ENCODE measurements at places on chromosomes 5 and 9.

DNA sequence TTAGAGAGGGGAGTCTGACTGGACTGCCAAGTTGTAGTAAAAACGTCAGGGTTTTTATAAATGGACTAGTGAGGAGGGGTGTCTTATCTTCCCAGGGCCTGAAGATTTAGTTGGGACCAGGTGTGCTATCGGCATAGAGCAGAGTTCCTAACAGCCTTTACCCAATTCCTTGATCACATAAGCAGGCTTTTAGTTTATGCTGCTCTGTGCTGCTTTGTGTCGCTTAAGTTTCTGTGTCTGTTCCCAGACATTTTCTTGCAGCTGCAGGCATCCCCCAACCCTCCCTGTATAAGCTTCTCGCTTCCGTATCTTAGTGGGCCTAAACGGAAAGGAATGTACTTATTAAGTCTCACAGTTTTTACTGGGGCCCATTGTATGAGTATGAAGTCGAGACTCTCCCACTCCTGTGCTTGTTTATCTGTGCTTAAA, 2.6 kb upstream of the SMC5 start:
- peak; percentile 73 for DNase-seq

- DNase-seq = no peak
Measured at GRCh38 chr5:151014680-151015343, 5.6 kb upstream of the GPX3 start.

DNA sequence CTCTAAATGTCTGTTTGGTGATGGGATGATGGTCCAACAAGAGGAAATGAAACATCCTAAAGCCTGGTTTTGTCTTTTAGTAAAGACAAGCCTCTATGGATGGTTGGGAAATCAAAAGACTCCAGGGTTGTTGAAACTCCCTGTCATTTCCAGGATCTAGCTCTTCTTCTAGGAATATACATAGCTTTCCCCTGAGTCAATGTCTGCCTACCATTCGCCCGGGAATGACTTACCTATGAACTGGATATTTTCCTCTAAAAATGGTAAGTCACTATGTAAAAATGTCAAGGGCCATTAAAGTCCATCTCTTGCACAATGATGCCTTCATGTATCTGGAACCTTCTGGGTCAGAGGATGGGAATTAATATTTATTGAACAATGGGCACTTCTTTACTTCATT, 11.1 kb upstream of the KIF12 start:
- peak; percentile 73 for DNase-seq

- peak; percentile 62 for DNase-seq
Measured at GRCh38 chr5:142655339-142656267, 30.3 kb downstream of the FGF1 start.

DNA sequence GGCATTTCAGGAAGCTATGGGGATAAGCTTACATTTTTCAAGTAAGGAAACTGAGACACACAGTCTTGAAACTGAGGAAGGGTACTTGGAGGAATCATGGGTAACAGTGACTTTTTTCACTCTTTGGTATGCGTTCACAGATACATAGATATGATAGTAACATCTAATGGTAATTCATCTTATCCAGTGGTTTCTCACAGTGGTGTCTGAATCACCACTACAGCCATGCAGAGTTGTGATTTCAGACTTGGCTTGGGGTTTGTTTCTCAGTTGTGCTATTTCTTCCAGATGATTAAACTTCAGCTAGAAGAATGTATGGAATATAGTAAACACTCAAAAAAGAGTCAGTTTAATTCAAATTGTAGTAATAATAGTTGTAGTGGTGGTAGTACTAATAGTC, 239.1 kb upstream of the NUDT12 start:
- no peak for DNase-seq

DNA sequence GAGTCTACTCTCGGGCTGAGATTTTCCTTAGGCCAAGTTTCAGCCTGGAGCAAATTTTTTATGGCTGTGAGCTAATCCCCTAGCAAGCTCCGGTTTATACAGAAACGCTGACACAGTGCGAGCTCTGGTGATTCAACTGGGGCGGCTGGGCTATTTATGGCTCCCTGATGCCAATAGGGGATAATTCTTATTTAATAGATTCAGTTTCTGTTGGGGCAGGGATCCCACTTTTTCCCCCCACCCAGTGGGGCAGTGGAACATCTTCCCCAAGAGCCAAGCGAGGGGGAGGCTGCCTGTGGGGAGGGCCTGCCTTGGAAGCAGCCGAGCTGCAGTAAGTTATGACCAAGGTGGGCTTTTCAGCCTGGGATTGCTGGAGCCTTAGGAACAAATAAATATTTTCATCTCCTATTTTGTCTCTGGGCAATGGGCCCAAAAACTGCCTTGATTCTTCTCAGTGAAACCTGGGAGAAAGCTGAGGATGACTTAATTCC, 129.1 kb downstream of the MACROH2A1 start:
- peak; percentile 75 for DNase-seq

DNA sequence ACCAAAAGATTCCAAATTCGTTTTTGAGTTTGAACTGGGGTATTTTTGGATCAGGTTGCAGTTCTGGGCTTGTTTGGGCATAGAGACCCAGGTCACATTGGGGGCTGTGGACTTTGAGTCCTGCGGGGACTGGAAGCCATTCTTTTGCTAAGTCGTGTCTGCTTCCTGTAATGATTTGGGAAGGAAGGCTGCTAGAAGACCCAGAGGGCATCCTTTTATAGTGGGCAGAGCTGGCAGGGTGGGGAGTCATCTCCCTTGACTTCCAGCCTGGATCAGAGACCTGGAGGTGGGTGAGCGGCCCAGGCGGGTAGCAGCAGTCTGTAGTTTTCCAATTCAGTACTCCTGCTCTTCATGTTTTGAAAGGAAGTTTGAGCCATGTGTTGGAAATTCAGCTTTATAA, 11.3 kb downstream of the ZNF618 start:
- no peak for DNase-seq

- DNase-seq = peak; percentile 60
Measured at GRCh38 chr9:134407121-134407779, 81.0 kb downstream of the RXRA start.

DNA sequence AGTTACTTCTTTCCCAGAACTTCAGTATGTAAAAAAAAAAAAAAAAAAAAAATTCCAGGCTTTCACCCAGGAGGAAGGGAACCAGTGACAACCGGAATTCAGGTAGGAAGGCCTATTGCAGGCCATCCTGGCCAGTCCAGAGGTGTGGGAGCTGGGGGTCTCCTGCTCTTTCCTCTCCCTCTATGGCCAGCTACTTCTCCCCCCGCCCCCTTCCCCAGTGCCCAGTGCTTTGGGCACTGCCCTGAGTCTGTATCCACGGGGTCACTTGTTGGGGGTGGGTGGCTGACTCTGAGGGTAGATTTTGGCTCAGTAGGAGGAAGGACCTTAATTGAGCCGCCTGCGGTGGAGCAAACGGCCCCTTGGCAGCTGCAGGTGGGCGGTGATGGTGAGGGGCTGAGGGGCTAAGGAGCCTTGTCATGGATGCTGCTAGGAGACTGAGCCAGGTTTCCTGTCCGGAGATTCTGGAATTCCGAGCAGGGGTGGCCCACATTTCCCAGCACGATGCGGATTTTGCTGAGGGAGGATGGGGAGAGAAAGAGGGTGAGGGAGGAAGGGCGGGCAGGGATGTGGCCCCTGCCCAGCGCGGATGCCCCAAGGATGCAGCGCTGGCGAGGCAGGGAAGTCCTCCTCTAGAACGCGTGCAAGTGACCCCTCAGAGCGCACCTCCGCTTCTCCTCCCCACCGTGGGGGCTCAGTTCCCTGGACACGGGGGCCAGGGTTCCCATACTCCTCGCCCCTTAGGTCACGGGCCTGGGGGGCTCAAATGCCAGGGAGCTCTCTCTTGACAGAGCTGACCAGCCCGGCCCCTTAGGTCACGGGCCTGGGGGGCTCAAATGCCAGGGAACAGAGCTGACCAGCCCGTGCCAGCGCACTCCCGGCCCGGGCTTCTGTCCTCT, 1.2 kb upstream of the PHF2 start:
- DNase-seq = no peak

- no peak for DNase-seq
Measured at GRCh38 chr5:58314356-58315210, 145.3 kb downstream of the PLK2 start.

- DNase-seq = no peak
Measured at GRCh38 chr5:14206028-14206725, 63.0 kb downstream of the TRIO start.

DNA sequence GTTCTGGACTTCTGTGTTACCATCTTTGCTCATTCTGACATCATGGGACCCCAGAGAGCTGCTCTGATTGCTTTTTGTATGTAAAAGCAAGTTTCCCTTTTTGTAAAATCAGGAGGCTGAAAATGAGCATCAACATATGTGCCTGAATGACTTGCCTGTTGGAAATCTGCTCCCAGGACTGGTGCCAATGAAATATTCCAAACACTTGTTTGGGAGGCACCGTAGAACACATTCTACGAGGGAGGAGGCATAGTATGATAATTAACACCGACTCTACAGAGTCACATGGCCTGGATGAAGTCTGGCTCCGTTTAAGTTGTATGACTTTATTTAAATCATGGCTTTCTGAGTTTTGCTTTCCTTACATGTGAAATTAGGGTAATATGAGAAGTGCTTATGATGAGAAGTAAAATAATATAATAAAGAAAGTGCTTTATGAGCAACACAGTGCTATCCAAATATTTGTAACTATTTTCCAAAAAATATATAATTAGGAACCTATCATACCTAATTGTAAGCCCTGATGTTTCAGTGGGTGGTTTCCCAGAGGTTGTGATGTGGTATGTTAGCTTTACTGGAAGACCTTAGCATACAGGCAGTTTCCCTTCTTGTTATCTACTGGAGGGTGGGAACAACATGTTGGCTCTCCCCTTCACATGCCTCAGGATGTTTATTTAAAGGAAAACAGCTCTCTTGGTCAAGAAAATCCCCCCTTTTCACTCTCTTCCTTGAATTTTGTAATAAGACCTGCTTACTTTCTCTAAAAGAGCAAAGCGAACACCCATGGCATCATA, 238.1 kb downstream of the FBXL7 start:
- peak; percentile 42 for DNase-seq

DNA sequence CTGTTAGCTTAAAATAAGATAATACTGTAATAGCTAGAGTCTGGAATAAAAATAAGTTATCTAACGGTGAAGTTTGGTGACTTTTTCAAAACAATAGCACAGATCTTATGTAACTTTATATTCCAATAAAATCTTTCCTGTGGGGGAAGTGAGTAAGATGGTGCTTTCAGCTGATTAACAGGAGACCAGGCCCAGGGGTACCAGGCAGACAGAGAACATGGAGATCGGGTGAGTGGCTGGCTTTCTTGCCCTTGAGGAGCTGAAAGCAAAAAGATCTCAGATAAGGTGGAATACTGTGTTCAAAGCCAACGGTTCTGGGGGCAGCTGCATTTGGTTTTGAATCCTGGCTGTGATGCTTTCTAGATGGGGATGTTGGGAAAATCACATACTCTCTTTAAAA, 61.3 kb downstream of the MAT2B start:
- no peak for DNase-seq

- no peak for DNase-seq
Measured at GRCh38 chr5:180332051-180332517, 21.1 kb downstream of the GFPT2 start.

GRCh38 chr5:180208435-180209081, 453 bp downstream of the RASGEF1C start:
- DNase-seq = no peak

DNA sequence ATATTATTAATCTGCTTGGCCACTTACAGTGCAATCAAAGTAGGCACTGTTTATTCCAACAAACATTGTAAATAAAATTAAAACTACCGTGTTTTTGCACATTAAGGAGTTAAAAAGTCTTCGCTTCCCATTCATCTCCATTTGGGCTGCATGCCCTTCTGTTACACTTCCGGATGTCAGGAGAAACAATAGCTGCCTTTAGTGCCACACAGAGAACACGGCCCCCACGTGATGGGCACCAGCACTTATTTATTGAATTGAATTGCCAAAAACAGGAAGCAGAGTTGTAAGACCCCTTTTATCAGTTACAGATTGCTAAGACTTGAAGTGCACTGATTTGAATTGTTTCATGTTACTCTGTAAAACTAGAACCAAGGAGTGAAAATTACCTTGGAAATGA, 80.4 kb downstream of the LHFPL2 start:
- DNase-seq = no peak

GRCh38 chr5:88836195-88836838, 46.7 kb downstream of the MEF2C start:
- no peak for DNase-seq

GRCh38 chr9:93124793-93125192, 9.3 kb downstream of the NINJ1 start:
- DNase-seq = no peak

DNA sequence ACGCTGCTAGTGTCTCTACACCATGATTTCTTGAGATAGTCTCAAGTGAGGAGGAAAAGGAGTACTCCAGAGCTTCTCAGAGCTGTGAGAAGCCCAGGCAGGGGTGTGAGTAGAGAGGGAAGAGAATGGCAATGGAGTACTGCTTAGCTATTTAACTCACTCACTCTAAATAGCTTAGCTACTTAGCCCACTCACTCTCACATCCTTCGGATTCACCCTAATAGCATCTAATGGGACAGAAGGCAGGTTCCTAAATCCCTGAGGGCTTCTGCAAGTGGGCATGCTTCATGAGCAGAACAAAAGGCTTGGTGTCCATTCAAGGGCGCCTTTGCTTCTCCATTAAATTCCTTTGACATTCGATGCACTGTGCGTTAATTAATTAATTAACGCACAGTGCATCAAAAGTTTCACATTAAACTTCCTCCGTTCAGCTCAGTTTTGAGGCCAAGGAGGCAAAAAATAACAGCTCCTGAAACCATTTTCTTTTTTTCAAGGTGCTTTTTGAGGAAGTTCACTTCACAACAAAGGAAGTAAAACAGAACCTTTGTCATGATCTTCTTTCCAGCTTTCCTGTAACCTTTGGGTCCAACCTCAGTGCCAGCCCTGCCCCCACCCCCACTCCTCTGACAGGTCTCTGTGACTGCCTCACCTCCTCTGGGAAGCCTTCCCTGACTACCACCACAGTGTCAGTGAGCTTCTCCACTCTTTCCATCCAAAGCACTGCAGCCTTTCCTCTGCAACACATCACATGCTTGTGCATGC, 294.0 kb downstream of the SEC61B start:
- DNase-seq = no peak

DNA sequence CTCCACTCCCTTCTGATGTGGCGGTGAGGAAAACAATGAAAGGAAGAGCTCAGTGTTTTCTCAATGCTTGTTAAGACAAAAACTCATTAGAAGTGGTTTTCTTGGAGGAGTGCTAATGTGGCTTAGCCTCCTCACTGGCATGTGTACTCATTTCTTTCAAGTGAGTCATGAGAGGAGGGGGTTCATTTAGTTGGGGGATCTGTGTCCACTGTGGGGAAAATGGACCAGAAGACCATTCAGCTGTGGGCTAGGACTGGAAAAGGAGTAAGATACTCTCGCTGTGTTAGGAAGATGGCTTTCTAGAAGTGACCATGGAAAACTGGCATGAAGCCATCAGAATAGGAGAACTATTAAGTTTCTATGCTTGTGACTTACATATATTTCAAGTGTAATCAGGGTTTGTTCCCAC, 23.5 kb downstream of the KLF9 start:
- DNase-seq = no peak

GRCh38 chr9:101737705-101738565, 512 bp downstream of the GRIN3A start:
- DNase-seq = no peak

- no peak for DNase-seq
Measured at GRCh38 chr9:100087218-100087617, 11.6 kb downstream of the ERP44 start.

- DNase-seq = no peak
Measured at GRCh38 chr9:5695860-5696259, 67.0 kb downstream of the RIC1 start.
